ENCODE measurements at places on chromosomes 6 and 20.

GRCh38 chr6:156189195-156189594 is 588.0 kb upstream of the ARID1B start:
- DNase-seq = no peak

DNA sequence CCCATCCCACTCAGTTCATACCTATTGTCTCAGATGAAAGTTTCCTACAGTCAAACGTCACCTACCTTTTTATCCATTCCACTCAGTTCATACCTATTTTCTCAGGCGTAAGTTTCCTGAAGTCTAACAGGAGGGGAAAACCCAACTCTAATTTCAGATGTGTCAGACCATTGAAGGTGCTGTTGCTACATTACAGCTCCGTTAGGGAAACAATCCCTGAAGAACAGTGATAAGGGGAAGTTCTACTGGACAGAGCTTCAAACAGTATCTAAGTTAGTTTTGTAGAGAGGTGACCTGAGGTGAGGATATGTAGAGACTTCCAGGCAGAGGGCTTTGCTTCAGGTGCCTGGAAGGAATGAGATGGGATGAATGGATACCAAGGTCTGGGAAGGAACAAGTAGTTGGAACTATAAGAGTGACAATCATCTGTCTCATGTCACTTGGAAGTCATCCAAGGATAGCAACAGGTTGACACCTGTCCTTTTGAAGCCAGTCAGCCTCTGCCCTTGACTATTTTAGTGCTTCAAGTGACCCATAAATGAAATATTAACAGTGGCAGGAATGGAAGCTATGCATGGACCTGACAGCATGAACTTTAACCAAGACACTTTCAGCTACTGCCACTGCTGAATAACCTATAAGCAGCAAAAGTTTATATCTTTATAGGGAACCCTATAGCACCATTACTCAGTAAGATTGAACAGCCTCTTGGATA is 191.6 kb upstream of the MOCS1 start:
- DNase-seq = no peak

DNA sequence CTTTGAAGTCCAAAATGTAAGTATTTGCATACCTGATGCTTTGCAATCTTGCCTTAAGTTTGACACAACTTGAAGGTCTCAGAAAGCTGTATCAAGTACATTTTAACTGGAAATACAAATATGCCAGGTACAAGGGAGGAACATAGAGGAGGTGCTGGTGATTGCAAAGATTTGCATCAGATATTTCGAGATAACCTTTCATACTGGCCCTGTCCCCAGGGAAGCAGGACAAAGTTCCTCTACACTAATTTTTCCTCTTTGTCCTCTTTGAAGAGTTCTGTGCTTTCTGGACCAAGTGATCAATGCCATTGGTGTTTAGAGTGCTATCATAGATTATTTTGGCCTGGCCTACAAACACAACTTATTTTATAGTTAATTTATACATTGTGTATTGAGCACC is 686.1 kb downstream of the HACE1 start:
- no peak for DNase-seq

DNA sequence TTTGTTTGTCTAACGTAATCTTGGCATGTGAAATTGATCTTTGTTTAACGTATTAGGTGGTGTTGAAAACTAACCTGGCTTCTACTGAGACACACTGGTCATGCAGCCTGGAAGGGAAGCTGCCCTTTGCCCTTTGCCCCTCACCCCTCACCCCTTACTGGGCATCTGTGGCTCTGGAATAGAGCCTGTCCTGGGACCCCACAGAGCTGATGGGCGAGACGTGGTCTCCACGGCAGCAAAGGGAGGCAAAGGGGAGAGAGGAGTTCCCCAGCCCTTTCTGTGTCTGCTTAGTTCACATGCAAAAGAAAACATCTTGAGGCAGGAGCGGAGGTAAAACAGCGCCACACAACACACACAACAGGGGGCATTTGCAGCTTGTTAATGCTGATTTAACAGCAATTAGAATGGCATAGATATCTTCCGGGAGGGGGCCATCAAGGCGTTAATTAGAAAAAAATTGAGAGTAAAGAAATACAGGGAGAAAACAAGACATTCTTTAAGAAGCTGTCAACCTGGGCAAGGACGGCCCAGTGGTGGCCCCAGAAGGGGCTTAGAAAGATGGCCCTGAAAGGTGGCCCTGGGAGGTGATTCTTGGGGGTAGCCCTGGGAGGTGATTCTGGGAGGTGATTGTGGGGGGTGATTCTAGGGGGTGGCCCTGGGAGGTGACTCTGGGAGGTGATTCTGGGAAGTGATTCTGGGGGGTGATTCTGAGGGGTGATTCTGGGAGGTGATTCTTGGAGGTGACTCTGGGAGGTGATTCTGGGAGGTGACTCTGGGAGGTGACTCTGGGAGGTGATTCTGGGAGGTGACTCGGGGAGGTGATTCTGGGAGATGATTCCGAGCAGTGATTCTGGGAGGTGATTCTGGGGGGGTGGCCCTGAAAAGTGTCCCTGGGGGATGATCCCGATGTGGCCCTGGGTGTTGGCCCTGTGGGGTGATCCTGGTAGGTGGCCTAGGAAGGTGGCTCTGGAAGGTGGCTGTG is 44.5 kb upstream of the DACT2 start:
- no peak for DNase-seq

- DNase-seq = no peak
Observed at GRCh38 chr6:35302604-35303241, 5.1 kb downstream of the DEF6 start.

- no peak for DNase-seq
Observed at GRCh38 chr6:130190701-130191690, 31.8 kb downstream of the SAMD3 start.

- no peak for DNase-seq
Observed at GRCh38 chr20:50625986-50626677, 65.2 kb downstream of the RIPOR3 start.

- no peak for DNase-seq
Observed at GRCh38 chr6:112203577-112204349, 50.6 kb downstream of the LAMA4 start.

- no peak for DNase-seq
Observed at GRCh38 chr6:26246058-26246457, 118.9 kb upstream of the BTN3A2 start.

- no peak for DNase-seq
Observed at GRCh38 chr6:85436411-85436810, 13.5 kb upstream of the NT5E start.

GRCh38 chr20:15113144-15113773 is 775.8 kb upstream of the FLRT3 start:
- DNase-seq = no peak

DNA sequence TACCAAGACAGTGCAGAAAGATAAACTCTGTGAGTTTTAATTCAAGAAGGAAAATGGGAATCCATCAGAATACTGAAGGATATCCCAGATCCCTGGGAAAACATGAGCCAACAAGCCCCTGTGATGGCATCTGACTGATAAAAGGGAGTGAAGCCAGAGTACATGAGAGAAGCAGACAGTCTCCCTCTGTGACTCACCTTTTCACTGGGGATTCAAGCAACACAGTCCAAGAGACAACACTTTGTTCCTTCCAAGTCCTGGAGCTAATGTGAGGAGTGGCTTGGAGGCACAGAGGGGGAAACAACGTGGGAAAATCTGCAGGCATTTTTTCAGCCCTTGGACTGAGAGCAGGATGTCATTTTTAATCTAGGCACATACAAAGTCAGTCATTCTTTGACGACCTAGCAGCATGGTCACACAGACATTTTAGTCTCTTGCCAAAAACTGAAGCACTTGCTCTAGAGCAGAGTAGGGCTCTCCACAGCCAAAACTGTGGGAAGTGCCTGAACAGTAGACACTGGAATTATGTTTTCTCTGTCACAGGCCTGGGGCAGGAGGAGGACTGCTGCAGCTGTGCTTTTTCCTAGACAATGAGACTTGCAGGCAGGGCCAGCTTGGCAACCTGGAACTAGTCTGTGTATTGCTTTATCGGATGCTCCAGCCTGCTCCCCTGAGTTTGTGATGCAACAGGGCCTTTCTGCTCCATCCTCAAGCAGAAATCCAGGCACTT is 465.0 kb upstream of the GJE1 start:
- no peak for DNase-seq

DNA sequence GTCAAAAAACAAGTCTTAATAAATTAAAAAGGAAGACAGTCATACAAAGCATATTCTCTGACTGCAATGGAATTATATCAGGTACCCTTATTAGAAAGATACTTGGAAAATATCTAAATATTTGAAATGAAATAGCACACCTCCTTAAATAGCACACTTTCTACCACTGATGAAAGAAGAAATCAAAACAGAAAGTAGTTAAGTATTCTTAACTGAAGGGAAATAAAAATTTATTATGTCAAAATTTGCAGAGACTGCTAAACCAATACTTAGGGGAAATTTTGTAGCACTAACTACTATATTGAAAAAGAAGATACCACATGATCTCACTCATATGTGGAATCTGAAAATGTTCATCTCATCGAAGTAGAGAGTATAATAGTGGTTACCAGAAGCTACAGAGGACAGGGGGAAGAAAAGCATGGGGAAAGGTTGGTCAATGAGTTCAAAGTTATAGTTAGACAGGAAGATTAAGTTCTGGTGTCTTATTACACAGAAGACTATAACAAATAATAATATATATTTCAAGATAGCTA is 112.2 kb downstream of the ASCC3 start:
- DNase-seq = no peak

GRCh38 chr6:7047966-7048365 is 59.8 kb upstream of the RREB1 start:
- no peak for DNase-seq

DNA sequence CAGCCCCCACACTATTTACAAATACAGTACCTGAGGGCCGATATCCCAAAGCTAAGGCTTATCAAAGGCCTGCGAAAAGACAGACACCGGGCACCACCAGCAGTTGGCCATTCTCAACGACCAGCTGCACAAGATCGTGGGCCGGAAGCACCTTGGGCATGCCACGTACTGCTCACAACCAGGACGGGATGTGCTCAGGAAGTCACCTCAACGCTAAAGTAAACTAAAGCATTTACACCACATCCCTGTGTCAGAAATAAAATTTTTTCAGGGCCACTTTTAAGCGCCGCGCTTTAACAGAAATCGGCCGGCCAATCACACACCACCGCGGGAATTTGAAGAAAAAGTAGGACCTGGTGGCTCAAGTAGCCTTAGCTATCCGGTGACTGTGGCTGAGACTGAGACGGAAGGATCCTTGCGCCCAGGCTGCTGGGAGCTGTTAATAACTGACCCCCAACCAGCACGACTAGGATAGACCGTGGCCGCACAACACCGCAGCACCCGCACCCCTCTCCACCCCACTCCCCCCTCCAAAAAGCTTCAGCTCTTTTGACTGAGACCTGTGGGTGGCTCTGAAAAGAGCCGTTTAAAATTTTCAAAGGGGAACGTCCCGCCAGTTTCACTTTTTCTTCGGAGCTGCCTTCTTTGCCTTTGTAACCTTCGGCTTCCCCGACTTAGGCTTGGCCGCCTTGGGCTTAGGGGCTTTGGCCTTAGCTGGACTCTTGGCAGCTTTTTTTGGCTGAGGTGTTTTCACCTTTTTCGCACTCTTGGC is 131.2 kb upstream of the BTN3A2 start:
- no peak for DNase-seq

DNA sequence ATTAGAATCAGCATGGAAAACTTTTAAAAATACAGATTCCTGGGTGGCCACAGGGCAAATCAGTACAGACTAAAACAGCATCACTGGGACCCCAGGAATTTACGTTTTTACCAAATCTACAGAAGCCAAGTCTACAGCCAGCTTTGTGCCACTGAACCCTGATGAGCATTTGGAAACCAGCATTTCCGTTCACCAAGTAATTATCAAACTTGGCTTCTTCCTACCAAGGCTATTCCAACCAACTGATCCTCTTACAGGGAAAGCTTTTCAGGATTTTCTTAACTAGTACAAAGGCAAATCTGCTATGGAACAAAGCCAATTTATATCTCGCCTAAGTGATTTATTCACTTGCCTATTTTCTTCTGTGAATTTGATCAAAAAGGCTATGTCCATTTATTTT is 47.0 kb downstream of the PLAGL1 start:
- no peak for DNase-seq

GRCh38 chr20:61690993-61691838 is 374.5 kb downstream of the TAF4 start:
- no peak for DNase-seq

DNA sequence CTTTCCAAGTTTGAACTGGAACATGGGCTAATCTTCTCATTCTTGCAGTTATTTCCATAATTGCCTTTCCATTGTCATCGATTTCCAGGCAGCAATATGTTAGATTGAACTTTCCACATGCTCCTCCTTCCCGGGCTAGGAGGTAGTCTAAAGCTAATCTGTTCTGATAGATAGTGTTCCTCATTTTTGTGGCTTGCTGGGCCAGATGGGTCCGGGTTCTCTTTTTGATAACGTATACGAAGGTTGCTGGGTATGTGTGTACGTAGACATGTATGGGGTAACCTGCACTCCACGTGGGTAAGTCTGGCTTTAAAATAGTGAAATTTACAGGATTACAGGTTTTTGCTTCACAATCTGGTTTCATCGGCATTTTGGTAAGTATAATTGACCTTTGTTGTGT is 14.0 kb upstream of the GMPR start:
- DNase-seq = no peak

- DNase-seq = no peak
Observed at GRCh38 chr6:165819394-165819793, 156.4 kb upstream of the PDE10A start.

GRCh38 chr20:50251992-50252511 is 61.4 kb downstream of the CEBPB start:
- DNase-seq = no peak

DNA sequence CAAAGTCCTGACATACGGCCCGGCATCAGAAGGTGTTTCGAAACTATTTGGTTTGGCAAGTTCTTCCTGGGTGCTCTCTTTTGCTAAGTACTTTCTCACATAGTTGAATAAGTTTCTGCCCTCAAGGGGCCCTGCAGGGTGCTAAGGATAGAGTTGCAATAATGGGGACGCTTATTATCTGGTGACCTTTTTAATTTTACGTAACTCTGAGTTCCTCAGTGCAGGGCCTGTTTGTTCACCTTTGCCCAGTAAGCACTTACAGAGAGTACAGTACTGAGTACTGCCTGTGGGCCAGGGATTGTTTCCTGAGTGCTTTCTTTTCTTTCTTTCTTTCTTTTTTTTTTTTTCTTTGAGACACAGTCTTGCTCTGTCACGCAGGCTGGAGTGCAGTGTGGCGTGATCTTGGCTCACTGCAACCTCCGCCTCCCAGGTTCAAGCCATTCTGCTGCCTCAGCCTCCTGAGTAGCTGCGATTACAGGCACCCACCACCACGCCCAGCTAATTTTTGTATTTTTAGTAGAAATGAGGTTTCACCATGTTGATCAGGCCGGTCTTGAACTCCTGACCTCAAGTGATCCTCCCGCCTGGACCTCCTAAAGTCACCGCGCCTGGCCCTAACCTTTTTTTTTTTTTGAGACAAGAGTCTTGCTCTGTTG is 4.5 kb upstream of the PXMP4 start:
- DNase-seq = no peak

Data from amygdala (tissue), 56 donors.